ENCODE measurements at places on chromosomes 1 and 21.
A peak's percentile ranks its signal among the peaks of the same experiment; 100 is the strongest.

DNA sequence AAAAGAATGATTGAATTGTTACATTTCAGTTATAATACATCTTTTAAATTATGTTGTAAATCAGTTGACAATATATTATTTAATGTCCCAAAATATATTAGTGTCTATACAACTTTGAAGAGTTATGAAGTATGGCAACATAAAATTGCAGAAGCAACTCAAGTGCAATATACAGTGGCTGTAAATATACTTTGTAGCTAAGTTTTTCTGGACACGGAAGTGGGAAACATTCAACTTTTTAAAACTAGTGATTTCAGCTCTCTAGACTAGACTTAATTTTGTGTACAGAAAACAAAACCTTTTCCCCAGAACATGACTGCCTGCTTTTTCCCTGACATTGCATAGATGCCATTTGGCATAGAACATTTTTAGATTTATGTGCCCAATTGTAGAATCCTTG, 29.5 kb upstream of the ABCG1 start:
- no peak for DNase-seq

GRCh38 chr1:19438516-19439195, 46.7 kb downstream of the CAPZB start:
- DNase-seq = no peak

DNA sequence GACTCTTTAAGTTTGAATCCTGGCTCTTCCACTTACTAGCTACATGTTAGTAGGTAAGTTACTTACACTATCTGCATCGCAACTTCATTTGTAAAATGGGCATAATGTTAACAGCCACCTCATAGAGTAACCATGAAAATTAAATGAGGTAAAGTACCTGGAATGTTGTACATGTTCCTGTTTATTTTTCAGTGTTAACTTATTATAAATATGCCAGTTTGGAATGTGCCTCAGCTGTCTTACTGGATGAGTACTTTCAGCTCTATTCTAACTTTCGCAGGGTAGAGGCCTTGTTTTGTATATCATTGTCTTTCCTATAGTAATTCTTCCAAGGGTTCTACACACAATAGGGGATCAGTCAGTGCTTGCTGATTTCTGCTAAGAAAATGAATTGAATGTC, 167.4 kb downstream of the DUSP10 start:
- DNase-seq = no peak

DNA sequence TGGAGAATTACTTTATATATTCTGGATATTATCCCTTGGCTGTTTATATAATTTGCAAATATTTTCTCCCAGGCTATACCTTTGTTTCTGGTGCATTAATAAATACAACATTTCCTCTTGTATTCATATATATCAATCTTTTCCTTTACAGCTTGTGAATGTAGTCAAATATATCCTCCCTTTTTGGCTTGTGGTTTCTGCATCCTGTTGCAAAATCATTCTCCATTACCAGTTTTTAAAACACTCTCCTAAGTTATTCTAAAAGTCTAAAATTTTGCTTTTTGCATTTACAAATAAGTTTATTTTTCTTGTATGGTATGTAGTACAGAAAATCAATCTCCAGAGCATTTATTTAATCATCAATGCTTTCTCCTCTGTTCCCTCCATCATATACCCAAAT, 909.4 kb downstream of the ADGRL2 start:
- no peak for DNase-seq

- DNase-seq = no peak
These were observed 55.0 kb downstream of the MPZL1 start for GRCh38 chr1:167776616-167777268.

- no peak for DNase-seq
These were observed 5.1 kb upstream of the ZNF326 start for GRCh38 chr1:89989799-89990198.

GRCh38 chr1:33372162-33372561, 51.3 kb upstream of the A3GALT2 start:
- no peak for DNase-seq

DNA sequence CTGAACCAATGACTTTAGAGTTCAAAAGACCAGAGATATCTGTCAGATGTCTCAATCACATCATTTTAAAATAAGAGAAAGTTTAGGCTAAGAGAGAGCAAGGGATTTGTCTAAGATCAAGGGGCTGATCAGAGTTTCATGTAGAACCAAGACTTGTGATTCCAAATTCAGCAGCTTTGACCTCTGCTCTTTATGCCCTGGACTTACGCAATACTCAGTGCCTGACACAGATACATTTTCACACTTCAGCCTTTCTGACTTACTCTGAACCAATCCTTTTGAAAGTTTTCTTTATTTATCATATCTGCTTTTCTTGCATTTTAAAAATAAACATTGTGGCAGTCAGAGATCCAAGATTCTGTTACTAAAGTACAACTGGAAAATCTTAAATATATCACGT, 428.0 kb downstream of the PLPP3 start:
- no peak for DNase-seq

- no peak for DNase-seq
These were observed 10.1 kb upstream of the LRRC38 start for GRCh38 chr1:13523780-13524477.

DNA sequence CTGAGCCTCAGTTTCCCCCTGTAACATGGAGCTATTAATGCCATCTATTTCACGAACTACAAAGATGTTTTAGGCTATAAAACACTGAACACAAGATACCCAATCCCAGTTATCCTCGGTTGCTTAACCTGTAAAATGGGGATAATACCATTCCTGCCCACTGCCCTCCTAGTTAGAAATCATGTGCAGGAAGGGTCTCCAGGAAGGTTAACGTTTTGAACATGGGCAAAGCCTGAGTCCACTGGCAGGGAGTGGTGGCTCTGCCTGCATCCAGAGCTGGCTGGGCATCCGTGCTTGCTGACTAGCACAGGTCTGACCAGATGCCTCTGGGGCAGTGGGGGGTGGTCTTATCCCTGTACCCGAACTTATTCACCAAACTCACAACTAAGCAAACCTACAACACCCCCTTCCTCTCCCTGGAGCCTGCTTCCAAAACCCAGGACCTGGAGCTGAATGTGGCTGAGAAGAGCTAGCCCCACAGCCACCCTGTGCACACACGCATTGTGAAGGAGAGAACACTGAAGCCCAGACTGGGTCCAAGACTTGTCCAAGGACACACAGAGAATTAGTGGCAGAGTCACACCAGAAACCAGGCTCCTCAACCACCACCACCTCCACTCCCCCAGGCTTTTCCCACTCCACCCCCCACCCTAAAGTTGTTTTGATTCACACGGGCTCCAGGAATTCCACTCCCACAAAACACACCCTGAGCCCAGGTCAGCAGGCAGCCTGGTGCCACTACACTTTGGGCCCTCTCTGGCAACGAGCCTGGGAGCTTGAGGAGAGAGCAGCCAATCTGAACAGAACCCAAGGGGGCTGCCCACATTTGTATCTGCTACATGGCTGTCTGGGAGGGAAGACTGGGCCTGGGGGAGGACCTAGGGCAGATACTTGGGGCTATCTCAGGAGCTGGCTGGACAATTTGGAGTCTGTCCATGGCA, 1.6 kb downstream of the E2F2 start:
- no peak for DNase-seq

DNA sequence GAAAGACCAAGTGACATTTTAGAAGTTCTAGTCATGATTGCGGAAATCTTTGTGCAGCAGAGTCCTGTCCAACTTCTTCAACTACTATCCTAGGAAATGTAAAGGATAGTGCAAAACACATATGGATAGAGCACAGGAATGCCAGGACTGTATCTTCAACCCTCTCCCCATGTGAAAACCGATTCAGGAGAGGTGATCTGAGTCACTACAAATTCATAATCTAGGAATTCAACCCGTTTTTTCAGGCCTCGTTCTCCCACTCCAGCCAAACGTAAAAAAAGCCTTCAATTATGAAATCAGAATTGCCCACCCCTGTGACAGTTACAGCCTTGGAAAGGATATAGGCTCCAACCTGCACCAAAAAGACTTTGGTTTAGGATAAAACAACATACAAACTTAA, 52.9 kb upstream of the RGS1 start:
- no peak for DNase-seq

- no peak for DNase-seq
These were observed 149.2 kb downstream of the CLIC6 start for GRCh38 chr21:34817821-34818661.

DNA sequence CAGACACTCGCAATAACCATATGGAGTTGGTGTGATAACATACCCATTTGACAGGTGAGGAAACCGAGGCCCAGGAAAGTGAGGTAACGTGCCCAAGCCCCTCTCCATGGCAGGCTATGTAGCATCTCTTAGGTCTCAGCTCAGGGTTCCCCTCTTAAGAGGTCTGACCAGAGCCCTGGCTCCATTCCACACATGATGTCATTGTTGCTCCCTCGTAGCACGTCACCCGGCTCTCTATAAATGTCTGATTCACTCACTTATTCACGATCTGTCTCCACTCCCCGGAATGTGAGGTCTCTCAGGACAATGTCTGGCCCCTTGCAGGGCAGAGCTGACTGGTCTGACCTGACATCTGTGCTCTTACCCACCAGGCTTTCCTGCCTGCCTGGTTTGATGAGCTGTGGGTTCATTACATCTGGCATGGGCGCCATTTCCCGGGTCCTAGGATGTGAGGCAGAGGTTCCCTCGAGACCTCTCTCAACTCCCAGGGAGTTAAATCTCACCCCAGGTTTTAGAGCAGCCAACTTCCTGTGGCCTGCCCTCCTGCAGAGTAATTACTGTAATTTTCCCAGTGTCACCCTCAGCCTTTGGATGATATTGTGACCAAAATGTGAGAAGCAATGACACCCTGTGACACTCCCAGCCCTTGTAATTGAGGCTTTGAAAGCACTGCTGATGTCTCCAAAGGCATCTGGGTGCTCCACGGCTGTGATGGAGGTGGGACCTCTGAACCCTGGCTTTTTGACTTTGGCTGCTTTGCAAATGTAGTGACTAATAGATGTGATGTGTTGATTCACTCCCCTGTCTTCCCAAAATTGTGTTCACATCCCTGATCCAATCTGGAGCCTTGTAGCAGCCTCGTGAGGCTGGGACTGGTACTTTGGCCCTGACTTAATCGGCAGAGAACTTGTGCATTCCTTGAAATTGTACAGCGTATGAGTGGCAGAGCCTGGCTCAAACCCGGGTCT, 10.6 kb downstream of the ACTL8 start:
- DNase-seq = no peak

GRCh38 chr1:167416506-167416905, 101.8 kb downstream of the CD247 start:
- no peak for DNase-seq

GRCh38 chr1:6596886-6597776, 5.5 kb downstream of the KLHL21 start:
- no peak for DNase-seq

- DNase-seq = peak; percentile 32
These were observed 31.2 kb downstream of the SDC3 start for GRCh38 chr1:30877205-30877912.

DNA sequence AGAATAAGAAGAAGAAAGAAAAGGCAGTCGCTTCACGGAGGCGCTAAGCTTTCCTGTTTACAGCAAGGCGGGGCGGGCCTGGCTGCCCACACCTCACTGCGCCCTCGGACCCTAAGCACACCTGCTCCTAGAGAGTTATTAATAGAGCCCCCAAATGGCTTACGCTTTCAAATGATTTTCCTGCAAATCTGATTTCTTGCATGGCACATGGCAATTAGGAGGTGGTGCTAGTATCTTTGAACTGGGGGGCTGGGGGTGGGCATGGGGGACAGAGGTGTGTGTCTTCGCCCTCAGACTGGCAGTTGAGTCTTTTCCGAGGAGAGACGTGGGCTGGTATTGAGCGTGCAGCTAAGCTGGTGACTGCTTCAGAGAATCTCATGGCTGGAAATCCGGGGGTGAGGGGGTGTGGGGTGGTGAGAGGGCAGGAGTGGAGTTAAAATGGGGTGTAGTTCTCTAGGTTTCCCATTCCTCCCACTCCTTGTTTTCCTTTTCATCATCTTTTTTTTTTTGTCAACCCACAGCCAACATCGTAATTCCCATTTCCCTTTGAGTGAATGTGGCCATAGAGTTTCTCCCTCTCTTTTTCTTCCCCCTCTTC, 1.3 kb downstream of the S1PR1 start:
- DNase-seq = no peak

DNA sequence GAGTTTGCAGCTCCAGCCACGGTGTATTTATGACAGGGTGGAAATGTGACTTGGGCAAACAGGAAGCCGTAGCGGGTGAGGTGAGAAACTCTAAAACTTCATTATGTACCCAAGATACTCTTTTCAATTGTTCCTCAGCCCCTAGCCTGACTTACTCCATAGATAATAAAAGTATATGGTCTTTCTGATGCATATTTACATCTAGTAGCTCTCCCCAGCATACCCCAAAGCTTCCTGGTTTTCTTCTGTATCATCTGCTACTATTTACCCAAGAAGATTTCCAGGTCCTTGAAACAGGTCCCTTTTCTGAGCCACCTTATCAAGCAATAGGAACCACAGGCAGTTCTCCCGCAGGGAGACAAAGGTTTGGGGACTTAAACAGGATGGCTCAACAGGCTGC, 201.5 kb upstream of the ESRRG start:
- DNase-seq = no peak

- DNase-seq = no peak
These were observed 46.8 kb upstream of the EDEM3 start for GRCh38 chr1:184801503-184801902.

GRCh38 chr1:17721444-17721843, 33.7 kb upstream of the ACTL8 start:
- DNase-seq = no peak

GRCh38 chr21:35017256-35017655, 31.8 kb downstream of the RUNX1 start:
- DNase-seq = no peak

- DNase-seq = no peak
These were observed 1074.5 kb downstream of the PLA2G4A start for GRCh38 chr1:187903223-187903622.

- no peak for DNase-seq
These were observed 7.6 kb downstream of the CHODL start for GRCh38 chr21:18252256-18252655.

GRCh38 chr1:93775224-93775623, 93.6 kb upstream of the BCAR3 start:
- no peak for DNase-seq

DNA sequence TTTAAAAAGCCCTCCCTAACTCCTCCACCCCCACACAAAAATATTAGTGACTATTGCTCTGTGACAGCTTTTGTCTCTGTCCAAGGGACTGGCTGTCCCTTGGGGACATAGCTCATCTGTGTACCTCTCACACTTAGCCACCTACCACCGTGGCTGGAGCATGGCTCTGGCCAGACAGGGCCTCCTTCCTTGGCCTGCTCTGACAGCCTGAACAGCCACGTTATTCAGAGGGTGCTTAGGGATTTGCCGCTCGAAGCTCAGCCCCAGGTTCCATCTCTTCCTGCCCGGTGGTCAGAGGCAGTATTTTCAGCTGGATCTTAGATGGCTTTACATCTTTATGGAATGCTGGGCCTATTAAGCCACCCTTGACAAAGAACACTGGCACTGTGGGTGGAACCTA, 6.1 kb upstream of the CELSR2 start:
- no peak for DNase-seq
